Heart right ventricle (tissue), 16 donors: ENCODE measurements at places on chromosomes 3 and 15. TPM values are rescaled to one million over a fixed set of nuclear protein-coding genes. Genes with fewer than 3 reads are reported as not detected.

The KBTBD13 gene
- total RNA-seq = 16.6 TPM

The TM6SF1 gene
- 4.9 TPM for total RNA-seq

The MESP2 gene
- total RNA-seq = 0.21 TPM

The GUCA1C gene
- total RNA-seq = 6.8 TPM

The CLDN16 gene
- not detected for total RNA-seq

The SLC9A9 gene
- total RNA-seq = 2.6 TPM

The SAMMSON gene
- total RNA-seq = 0.32 TPM

The MNS1 gene
- total RNA-seq = 1.6 TPM
